ENCODE measurements at places on chromosomes 2 and 18.

DNA sequence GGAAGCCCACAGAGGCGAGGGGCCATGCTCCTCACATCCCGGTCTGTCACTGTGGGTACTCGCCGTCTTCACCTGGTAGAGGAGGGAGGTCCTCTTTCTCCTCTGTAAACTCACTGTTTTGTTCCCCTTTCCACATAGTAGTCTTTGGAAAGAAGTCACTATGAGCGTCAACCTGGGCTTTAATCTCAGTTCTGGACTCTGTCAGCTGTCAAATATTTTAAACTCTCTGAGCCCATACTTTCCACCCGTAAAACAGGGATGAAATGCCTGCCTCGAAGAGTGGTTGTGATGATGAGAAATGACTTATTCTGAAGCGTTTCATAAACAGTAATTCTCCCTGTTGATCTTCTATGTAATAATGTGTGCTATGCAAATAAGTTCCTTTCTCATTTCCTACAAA lies 547.1 kb upstream of the SOX11 start:
- DNase-seq = no peak

DNA sequence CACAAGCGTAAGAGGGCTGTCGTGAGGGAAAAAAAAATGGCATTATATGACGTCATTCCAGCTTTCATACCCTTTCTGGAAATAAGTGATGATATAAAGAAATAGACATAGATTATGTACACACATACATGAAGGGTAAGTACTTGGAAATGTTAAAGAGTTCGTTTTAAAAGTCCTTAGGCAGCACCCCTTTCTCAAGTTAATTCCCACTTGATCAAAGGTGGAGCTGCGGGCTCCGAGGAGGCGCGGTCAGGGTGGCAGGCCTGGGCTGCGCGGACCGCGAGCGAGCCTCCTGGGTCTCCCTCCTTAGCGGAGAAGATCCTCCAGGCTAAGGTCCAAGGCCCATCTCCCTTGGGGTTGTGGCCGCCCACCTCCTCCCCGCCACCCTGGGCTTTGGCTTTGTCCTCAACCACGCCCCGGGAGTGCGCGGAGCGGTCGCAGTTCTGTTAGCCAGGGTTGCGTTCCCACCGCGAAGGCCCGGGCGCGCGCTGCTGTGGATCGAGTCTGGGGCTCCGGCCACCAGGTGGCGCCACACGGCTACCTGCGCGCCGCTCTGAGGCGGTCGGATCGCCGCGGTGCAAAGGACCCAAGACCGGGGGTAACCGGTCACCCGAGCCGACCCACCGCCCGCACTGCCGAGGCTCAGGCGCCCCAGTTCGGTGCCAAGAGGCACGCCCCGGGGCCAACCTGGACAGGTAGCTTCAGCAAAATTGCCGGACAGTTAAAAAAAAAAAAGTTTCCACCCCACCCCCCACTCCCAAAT lies 66.8 kb downstream of the HNRNPLL start:
- DNase-seq = peak; percentile 69

DNA sequence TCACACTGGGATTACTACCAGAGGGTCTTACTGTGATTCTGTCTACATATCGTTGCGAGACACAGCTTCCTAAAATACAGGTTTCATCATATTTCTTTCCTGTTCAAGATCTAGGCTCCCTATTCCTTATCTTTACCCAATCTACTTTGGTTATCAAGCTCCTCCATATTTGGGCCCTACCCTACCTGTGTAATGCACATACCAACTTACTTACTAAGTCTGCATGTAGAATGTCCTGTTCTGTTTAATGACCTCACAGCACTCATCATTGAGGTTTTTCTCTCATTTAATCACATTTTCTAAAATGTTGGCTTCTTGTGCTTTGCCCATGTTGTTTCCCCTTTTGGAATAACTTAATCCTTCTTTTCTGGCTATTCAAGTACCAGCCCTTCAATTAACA lies 551.1 kb downstream of the ZEB2 start:
- DNase-seq = no peak

DNA sequence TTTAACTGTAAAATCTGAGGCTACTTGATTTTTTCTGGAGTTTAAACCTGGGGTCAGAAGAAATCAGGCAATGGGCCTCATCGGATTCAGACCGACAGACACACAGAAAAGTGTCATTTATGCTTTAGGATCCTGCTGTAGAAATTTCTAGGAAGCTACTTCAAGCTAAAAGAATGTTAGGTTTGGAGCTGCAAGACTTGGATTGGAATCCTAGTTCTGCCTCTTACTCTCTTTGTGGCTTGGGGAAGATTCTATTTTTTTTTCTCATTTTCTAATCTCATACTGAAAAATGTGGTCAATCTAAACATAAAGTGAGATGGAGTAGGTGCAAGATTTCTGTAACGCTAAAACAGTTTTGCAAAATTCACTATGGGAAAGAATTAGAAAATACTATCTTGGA lies 48.8 kb upstream of the KCNE4 start:
- DNase-seq = no peak

GRCh38 chr2:19893520-19894133 lies 8.2 kb downstream of the TTC32 start:
- DNase-seq = no peak

GRCh38 chr18:1013951-1014350 lies 109.3 kb downstream of the ADCYAP1 start:
- DNase-seq = no peak

DNA sequence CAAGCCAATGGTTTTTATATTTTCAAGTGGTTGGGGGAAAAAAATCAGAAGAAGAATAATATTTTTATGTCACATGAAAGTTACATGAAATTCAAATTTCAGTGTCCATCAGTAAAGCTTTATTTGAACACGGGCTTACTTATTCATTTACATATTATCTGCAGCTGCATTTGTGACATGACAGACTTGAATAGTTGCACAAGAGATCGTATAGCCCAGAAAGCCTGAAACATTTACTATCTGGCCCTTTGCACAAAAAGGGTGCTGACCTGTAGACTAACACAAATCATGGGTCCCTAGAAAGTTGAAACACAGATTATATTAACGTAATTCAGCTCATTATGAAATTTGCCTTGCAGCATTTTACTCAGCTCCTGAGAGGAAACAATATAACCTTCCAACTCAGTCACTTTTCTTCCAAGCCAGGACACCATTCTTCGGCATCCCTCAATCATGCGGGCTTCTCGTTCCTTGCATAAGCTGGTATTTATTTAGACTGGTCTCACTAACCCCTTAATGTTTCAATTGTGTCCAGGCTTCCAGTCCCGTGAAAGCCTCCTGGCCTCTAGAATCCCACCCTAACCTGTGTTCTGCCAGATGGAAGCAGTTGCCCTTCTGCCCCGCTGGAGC lies 402.7 kb downstream of the SETBP1 start:
- DNase-seq = no peak

DNA sequence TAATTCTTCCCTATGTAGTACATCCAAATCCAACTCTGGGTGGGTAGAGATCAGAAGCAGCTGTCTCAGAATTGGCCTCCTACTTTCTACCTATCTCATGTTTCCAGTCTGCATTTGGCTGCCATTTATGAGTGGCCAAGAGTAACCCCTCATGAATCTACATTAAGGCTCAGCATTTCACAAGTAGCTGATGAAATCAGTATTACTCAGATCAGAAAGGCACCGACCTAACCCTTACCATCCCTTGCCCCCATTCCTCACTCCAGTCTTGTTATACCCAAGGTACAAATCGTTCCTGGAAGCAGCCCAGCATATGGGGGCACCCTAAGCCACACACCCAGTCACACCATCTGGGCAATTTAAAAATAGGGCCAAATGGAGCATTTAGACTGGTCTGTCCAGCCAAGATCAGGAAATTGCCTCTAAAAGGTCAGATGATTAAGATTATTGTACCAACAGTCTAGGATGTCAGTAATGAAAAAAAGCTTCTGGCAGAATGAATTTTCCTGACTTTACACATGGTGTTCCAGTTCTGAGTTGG lies 37.1 kb downstream of the CD28 start:
- no peak for DNase-seq

GRCh38 chr18:57219964-57220363 lies 73.1 kb downstream of the BOD1L2 start:
- no peak for DNase-seq

Measured in hematopoietic multipotent progenitor cell treated with erythropoietin and hydrocortisone succinate and interleukin-3 and kit ligand, for 15 days (in vitro differentiated cells).